ENCODE measurements at places on chromosomes 2 and 18. TPM values are rescaled to one million over a fixed set of nuclear protein-coding genes. Genes with fewer than 3 reads are reported as not detected.

The DLGAP1 gene
- 0.32 TPM for total RNA-seq

The TUBA4A gene
- 25.6 TPM for total RNA-seq

The KHK gene
- total RNA-seq, result 5.7 TPM

The FAP gene
- total RNA-seq, result 43.2 TPM

The GAREM1 gene
- 8.3 TPM for total RNA-seq

The LYG2 gene
- not detected for total RNA-seq

The TXNL1 gene
- 65.7 TPM for total RNA-seq

The LIMS2 gene
- total RNA-seq, result 210 TPM

The TLX2 gene
- total RNA-seq, result not detected

The AAK1 gene
- total RNA-seq, result 67.0 TPM

The PROC gene
- not detected for total RNA-seq

The ZDBF2 gene
- total RNA-seq, result 16.1 TPM

The SP9 gene
- not detected for total RNA-seq

The ETAA1 gene
- total RNA-seq, result 12.6 TPM

The CGREF1 gene
- total RNA-seq, result 27.8 TPM

The POMC gene
- 2.2 TPM for total RNA-seq

The DOK6 gene
- total RNA-seq, result 8.7 TPM

The MYO3B gene
- total RNA-seq, result not detected

The RESP18 gene
- not detected for total RNA-seq

The GNAL gene
- total RNA-seq, result 27.9 TPM

The CTAGE1 gene
- not detected for total RNA-seq

The CFC1B gene
- not detected for total RNA-seq

The DNAH7 gene
- 2.5 TPM for total RNA-seq

The TRIM43 gene
- not detected for total RNA-seq

The KCNF1 gene
- total RNA-seq, result 0.19 TPM

The PARD6G gene
- 6.7 TPM for total RNA-seq

The DDX1 gene
- total RNA-seq, result 74.2 TPM

The PPM1G gene
- 41.6 TPM for total RNA-seq

The MPP4 gene
- total RNA-seq, result 0.56 TPM

The GTF3C2 gene
- total RNA-seq, result 36.9 TPM

The UGT1A8 gene
- total RNA-seq, result not detected

The LTBP1 gene
- total RNA-seq, result 206 TPM

The MYCN gene
- 0.88 TPM for total RNA-seq

The SERPINB10 gene
- total RNA-seq, result not detected

The EGR4 gene
- total RNA-seq, result not detected

The DES gene
- total RNA-seq, result 7,652 TPM

The CTNNA2 gene
- not detected for total RNA-seq

The ASB18 gene
- not detected for total RNA-seq

The SLC23A3 gene
- total RNA-seq, result 0.71 TPM

The PHOSPHO2 gene
- 3.8 TPM for total RNA-seq

The NT5C1B gene
- total RNA-seq, result not detected

The FAM228A gene
- 2.2 TPM for total RNA-seq

The CELF4 gene
- total RNA-seq, result not detected

The INPP5D gene
- total RNA-seq, result 19.9 TPM

The POTEJ gene
- not detected for total RNA-seq

The POU3F3 gene
- not detected for total RNA-seq

The CKAP2L gene
- total RNA-seq, result 0.24 TPM

The RBM43 gene
- 8.5 TPM for total RNA-seq

All from posterior vena cava (tissue), 2 donors.